ENCODE measurements at places on chromosomes 7 and 10. TPM values are rescaled to one million over a fixed set of nuclear protein-coding genes. Genes with fewer than 3 reads are reported as not detected.

DNA sequence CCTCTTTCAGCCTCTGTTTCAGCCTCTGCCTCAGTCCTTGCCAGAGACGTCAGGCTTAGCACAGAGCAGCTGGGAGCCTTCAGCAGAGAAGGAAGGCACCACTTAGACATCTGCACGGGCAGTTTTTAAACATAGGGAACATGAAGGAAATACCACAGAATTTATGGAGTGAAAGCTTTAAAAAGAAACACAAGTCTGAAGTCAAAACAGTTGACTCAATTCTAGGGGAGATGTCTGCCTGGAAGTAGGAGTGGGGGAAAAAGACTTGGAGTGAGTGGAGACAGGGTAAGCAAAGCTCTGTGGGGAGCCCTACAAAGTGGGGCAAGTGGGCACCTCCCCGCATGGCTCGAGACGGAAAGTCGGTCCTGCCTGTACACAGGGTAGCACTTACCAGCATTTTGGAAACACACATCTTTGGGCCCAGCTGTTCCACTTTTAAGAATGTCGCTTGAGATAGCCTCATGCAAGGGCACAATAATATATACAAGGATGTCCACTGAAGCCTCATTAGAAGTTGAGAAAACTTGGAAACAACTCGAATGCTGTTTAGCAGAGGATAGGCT is 5.0 kb upstream of the TBXAS1 start:
- DNase-seq = no peak

DNA sequence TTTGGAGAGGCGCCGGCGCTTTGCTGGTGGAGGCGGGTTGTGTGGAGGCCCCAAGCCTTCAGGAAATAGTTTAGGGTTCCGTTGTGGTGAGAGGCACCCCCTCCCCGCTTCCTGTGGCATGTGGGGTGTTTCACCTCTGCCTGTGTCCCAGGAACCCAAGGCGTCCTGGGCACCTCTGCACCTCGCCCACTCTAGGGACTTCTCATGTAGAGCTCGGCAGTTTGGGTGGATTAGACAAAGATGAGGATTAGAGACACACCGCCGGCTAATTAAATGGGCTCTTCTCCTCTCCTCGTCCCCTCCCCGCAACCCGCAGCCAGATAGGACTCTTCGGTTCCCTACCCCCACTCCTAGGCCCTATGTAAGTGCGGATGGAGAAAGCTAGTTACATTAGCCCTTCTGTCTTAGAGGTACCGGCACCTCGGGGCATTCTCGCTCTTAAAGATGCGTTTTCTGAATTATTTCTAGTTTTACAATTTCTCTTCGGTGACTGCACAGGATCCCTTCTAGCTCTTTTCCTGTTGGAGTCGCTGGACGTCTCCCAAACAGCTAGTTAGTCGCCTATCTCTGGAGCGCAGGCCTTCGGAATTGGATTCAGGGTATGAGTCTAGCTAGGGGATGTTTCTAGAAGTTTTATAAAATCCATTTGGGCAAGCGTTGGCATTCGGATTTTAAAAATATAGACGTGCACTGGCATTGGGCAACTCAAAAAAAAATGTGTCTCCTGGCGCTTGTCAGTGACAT is 7.8 kb downstream of the PTF1A start:
- DNase-seq = no peak

GRCh38 chr10:131310551-131311401 is 745 bp downstream of the TCERG1L start:
- DNase-seq = no peak

GRCh38 chr10:92126100-92126650 is 164.7 kb downstream of the CPEB3 start:
- no peak for DNase-seq

DNA sequence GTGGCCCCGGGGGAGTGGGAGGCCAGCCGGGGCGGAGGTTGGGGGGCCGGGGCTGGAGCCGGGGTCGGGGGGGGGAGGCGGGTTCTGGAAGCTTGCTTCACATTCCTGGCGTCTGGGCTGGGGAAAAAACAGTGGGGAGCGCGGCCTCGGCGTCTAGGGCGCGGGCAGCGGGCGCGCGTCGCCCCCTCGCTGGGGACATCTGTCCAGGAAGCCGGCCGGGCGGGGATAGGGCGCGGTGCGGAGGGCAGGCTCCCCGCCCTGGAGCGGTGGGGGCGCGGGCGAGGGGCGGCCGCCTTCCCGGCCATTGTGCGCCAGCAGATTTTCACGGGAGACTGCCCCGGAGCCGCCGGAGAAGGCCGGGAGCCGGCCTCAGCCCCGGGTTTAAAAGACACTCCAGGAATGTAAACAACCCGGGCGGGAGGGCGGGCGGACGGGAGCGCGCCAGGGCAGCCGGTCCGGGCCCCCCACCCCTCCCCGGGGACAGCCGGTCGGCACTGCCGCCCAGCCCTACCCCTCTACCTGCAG is 1.4 kb downstream of the ZMIZ1 start:
- DNase-seq = no peak

DNA sequence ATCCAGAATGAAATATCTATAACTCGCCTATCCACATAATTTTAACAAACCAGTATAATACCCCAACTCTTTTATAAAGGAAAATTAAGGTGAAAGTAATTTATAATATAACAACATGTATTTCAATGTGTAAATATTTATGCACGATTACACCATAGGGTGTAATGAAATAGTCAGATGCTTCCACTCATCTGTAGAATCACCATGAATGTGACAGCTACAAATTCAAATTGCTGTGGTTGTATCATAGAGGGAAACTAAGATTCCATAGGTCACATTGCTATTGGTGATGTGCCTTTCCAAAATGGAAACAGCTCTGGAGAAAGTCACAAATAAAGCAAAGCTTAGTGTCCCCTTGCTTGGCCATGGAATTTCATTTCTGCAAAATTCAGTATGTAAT is 95.7 kb downstream of the CPED1 start:
- DNase-seq = no peak

GRCh38 chr7:100167912-100168323 is 499 bp downstream of the GAL3ST4 start:
- no peak for DNase-seq

- DNase-seq = no peak
Measured at GRCh38 chr7:114979388-114979787, 57.5 kb downstream of the MDFIC start.

- DNase-seq = no peak
Measured at GRCh38 chr7:17472939-17473338, 174.5 kb downstream of the AHR start.

DNA sequence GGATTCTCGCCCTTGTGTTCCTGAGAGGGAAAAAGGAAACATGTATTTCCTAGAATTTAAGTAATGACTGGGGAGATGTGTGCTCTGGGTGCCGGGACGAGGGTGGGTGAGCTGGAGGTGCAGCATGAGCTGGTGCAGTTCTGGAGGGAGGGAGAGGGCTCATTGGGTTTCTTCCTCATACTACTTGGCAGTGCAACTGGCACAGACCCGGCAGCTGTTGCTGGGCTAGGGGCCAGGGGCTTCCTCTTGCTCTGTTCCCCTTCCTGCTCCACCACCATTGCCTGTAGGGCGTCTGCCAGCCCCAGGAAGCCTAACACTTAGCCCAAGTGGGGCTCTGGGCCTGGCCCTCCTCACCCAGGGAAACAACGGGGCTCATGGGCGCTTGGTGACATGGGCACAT is 5.9 kb downstream of the RET start:
- DNase-seq = no peak

DNA sequence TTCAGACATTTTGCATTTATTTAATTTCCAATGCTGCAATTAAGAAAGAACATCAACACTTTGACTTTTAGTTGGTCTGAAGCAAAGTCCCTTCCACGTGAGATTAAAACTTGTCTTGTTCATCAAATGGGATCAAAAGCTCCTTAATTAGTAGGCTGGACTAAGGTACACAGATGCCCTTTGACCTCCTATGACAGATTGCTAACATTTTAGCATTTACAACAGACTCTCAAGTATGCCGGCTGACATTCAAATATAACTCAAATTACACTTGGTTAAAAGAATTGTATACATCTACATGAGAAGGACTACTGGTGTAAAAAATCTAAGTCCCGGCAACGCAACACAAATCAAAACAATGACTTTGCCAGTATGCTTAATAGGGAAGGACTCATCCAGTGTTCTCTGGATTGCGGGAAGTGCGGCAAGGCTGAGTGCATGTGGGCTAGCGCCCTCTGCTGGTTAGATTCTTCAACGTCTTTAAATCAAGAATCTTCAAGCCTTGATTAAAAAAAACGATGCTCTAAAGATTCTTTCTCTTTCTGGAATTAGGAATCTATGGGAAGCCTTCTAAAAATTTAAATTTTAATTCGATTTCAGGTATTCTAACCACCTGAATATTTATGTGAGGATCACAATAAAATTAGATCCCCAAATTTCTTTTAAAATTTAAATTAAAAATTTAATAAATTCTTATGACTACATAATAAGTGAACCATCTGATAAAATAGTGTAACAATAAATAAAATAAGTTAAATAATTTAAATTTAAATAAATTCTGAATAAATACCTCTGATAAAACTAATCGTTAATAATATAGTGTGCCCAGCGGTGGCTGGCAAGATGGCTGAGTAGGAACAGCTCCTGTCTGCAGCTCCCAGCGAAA is 444.7 kb downstream of the DGKB start:
- peak; percentile 58 for DNase-seq

DNA sequence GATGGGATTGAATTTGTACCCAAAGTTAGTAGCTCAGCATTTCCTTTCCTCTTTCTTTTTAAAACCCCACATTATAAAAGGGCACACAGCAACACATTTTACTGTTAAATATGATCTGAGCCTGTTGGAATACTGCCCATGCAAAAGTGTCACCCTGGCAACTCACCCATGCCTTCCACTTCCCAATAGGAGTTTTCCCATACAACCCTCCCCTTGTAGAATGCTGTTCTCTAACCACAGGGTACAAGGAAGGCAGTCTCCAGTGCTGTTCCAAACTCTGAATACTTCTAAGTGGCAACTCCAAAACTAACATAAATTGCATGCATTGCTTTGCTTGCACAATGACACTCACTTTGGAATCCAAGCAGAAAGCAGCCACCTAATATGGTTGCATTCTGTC is 60.8 kb downstream of the NRCAM start:
- no peak for DNase-seq

- no peak for DNase-seq
Measured at GRCh38 chr10:4506095-4506494, 319.9 kb upstream of the AKR1E2 start.

DNA sequence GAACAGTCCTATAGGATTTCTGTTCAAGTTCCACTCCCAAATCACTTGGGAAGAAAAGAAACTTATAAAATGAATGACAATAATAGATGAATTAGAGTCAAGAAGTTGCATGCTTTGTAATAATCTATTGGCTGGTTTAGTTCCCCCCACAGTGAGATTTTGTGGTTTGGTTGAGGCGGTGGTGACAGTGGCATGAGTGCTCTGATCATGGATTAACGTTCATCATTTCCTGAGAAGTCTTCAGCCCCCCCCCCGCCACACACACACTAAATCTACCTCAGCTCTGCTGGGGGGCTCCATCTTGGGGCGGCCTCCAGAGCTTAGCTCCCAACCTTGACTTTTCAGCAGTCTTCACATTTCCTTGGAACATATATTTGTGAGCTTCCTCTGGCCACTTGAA is 121.7 kb downstream of the ABCA13 start:
- DNase-seq = no peak

GRCh38 chr7:113698556-113699220 is 220.1 kb downstream of the PPP1R3A start:
- peak; percentile 32 for DNase-seq

- DNase-seq = no peak
Measured at GRCh38 chr10:52368725-52369124, 54.6 kb downstream of the DKK1 start.

DNA sequence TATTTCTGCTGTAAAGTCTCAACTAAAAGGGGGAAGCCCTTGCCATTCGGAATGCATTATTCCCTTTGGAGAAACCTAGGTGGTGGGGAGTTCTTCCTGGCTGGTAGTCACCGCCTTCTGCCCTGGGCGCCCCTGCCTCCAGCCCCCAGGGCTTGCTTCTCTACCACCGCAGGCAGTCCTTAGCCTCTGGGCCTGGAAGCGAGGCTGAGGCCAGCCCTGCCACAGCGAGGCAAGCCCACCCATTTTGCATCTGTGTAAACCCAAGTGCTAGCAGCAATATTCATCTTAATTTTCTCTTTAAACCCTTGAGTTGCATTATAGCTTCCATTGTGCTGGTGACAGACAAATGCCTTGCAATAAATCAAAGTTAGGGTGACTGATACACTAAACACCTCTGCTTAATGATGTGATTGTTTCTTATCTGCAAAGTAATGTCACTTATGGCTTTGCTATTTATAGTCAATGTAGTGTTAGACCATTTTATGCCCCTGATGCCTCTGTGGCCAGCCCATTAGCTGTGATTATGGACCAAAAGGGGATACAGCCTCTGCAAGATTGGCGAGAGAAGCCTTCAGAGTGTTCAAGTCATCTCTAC is 26.2 kb upstream of the MGMT start:
- DNase-seq = no peak

DNA sequence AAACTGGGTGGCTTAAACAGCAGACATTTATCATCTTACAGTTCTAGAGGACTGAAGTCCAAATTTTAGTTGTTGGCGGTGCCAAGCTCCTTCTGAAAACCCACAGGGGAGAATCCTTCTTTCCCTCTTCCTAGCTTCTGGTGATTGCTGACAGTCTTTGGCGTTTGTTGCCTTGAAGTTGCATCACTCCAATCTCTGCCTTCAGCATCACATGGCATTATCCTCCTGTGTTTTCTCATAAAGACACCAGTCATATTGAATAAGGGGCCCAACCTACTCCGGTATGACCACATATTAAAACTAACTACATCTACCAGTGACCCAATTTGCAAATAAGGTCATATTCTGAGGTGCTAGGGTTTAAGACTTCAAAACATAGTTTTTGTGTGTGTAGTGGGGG is 472.1 kb upstream of the IGFBP3 start:
- no peak for DNase-seq

DNA sequence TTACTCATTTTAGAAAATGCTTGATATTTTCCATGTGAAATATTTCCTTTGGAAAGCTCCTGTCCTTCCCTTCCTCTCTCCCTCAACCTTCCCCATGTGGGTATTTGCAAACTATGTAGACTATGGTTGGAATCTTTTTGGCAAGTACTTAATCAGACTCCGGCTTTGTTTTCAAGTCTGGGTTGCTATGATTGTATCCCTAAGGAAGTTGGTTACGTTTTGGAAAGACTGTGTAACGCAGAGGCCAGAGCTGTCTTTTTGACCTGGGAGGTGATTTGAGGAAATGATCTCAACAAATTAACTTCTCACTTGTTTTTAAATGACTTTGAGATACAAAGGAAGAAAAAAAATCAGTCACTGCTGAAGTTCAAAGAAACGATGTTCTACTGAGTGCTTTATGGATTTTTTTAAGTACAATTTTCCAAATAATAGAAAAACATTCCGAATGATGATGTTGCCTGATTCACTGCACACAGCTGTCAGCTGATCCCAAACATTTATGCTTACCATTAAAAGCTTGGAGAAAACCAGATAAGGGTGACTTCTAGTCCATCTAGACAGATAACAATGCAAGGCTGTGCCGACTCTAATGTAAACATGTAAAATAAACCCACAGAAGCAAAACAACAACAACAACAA is 145.5 kb upstream of the CELF2 start:
- DNase-seq = peak; percentile 84

TMEM196 gene
- polyA plus RNA-seq = not detected

CALHM3 gene
- polyA plus RNA-seq = not detected

MUC12 gene
- polyA plus RNA-seq = 0.48 TPM

GPR37 gene
- 17.8 TPM for polyA plus RNA-seq

CPED1 gene
- 8.4 TPM for polyA plus RNA-seq

WIPF3 gene
- 16.1 TPM for polyA plus RNA-seq

ITPRID1 gene
- polyA plus RNA-seq = 0.52 TPM

ZFYVE27 gene
- polyA plus RNA-seq = 13.0 TPM

HOXA13 gene
- polyA plus RNA-seq = 0.03 TPM

Measured in forelimb muscle (tissue), 1 donor.